Articular chondrocyte of knee joint (primary cell): ENCODE measurements at places on chromosomes 3 and 15. TPM values are rescaled to one million over a fixed set of nuclear protein-coding genes. Genes with fewer than 3 reads are reported as not detected.

Gene CACNA1D
- total RNA-seq, result 0.91 and 2.9 TPM in 2 replicates

Gene ANKRD34C
- not detected in 2 replicates for total RNA-seq

Gene ARID3B
- total RNA-seq, result 2.4 and 2.8 TPM in 2 replicates

Gene CAMK1
- 21.3 and 25.4 TPM in 2 replicates for total RNA-seq

Gene GPR62
- 0.11 and 0.13 TPM in 2 replicates for total RNA-seq

Gene TRPC1
- total RNA-seq, result 29.0 and 40.8 TPM in 2 replicates

Gene THAP10
- total RNA-seq, result 2.4 and 2.7 TPM in 2 replicates

Gene GABRR3
- total RNA-seq, result not detected in 2 replicates

Gene NEK10
- 29.4 and 50.3 TPM in 2 replicates for total RNA-seq

Gene NOX5
- 0.22 and 0.26 TPM in 2 replicates for total RNA-seq

Gene INKA1
- total RNA-seq, result 2.5 and 2.8 TPM in 2 replicates

Gene TMEM158
- 0.65 and 0.86 TPM in 2 replicates for total RNA-seq

Gene DPPA2
- total RNA-seq, result not detected in 2 replicates

Gene AADACL2
- total RNA-seq, result not detected in 2 replicates

Gene SOX14
- total RNA-seq, result not detected in 2 replicates
